ENCODE measurements at places on chromosomes 16 and 17.
A peak's percentile ranks its signal among the peaks of the same experiment; 100 is the strongest.

GRCh38 chr17:40457369-40457768, 14.1 kb downstream of the IGFBP4 start:
- no peak for DNase-seq

DNA sequence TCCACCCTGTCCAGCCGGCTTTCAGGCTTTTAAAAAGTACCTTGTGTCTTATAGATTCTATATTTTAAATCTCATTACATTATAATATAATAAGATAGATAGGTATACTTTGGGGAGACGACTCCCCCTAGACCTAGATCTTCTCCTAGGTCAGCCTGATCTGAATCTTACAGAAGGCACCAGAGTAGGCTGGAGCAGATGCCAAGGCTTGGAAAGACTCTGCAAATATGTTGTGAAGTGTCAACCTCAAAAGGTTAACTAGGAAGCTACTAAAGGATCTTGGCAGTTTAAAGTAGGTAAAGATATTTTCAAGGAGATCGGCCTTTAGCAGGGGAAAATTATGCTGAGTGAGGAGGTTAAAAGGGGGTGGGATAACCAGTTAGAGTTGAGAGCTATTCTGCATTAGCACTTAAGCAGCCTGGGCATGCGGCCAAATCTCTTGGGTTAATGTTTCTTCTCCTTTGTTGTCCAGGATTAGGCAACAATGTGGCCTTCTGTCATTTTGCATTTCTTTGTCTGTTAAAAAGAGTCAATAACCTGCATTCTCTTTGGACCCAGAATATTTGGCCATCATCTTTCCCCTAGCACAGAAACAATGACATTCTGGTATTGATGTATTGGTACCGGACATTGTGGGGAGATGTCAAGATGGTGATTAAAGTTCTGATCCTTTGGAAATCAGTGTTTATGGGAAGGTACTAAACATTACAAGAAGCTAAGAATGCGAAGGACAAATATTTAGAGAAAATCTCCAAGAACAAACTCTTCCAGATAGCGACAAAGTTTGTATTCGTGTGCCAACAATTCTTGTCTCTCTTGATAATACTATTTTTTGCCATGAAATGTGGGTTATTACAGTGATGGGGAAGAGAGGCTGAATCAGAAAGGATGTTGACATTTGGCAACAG, 51.2 kb upstream of the DHX40 start:
- DNase-seq: peak; percentile 84

DNA sequence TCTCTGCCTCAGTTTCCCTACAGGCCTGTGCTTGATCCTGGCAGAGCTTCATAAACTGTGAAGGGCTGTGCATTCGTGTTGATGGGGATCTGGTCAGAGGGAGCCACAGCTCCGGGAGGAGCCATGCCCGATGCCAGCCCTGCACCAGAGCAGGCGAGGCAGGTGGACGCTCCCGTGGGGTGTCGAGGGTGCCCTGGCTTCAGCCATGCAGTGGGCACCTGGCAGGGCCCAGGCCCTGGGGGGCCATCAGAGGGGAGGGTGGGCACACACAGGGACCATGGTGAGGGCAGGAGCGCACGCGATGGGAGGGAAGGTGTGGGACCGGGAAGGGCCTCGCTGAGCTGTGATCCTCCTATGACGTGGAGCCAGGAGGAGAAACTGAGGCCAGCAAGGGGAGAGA, 22.0 kb downstream of the ZFPM1 start:
- DNase-seq: no peak

- no peak for DNase-seq
Observed at GRCh38 chr17:64254755-64255154, 8.3 kb downstream of the TEX2 start.

GRCh38 chr16:53922807-53923571, 219.0 kb downstream of the FTO start:
- DNase-seq: no peak

DNA sequence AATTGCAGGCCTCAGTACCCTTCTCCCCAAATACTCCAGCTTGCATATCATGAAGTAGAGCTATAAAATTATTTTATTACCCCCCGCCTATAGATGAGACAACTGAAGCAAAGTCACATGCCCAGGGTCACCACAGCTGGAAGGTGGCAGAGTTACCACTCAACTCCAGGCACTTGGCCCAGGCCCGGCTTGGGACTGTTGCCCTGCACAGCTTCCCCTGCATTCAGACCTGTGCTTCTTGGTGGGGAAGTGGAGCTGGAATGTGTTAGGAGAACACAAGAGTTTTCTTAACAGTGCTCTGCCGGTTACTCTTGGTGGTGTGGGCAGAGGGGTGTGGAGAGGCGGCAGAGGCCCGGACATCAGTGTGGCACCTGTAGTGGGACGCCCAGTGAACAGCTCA, 149.3 kb downstream of the SOCS1 start:
- DNase-seq: no peak

DNA sequence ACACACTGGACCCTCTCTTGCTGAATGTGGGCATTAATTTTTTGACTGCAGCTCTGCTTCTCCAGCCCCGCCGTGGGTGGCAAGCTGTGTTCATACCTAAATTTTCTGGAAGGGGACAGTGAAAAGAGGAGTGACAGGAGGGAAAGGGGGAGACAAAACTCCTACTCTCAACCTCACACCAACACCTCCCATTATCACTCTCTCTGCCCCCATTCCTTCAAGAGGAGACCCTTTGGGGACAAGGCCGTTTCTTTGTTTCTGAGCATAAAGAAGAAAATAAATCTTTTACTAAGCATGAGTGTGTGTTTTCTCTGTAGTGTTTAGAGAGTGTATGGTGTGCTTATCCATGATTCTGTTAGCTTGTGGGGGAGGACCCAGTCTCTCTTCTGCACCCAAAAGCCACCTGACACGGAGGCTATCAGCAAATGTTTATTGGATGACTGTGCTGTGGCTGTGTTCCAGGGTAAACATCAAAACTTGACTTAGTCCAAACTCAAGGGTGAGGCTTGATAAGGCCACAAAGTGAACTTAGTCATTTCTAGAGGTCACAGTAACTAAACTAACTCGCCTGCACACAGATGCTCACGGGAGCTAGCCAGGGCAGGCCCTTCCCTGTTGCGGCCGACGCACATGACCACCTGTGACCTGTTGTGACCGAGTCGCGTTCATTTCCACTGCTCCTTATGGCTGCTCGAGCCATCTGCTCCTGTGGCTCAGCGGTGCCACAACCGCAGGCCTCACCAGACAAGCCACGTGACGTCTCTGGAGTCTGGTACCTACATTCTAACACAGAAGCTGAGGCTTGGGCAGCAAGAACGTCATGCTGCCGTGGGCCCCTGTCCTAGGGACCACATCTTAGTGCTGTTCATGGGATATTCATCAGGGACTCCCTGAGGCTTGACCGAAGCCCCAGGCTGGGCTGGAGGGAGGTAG, 9.8 kb upstream of the MED11 start:
- DNase-seq: no peak

GRCh38 chr17:38906460-38907228, 18.8 kb upstream of the LASP1NB start:
- no peak for DNase-seq

DNA sequence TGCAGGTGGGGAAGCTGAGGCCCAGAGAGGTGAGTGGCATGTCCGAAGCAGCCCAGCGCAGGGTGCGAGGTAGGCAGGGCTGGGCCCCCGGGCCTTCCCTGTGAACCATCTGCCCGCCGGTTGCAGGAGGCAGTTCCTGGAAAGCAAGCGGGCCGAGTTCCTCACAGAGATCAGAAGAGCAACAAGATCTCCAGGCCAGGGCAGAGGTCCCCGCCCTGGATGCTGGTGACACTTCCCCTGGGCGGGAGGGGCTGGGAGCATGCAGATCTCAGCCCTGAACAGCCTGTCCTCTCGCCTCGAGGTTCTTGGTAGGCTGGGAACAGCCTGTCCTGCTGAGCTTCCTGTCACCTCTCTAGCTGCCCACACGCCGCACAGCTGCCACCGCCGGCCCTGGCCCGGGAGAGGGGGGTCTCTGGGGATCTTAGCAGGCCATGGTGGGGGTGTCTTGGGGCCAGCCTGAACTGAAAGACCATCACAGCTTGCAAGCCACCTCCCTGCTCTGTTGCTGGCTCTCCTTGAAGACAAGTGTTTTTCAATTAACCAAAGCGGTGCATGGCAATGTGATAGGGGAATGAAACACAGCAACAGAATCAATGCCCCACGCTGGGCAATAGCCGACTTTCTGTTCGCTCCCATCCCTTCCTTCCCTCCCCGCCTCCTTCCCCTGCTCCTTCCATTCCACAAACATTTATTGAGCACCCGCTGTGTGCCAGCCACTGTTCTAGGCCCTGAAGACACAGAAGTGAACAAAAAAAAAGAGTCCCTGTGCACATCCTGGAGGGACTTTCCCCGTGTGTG, 31.7 kb downstream of the SOCS1 start:
- no peak for DNase-seq

GRCh38 chr16:69563605-69564580, 1.9 kb upstream of the NFAT5 start:
- DNase-seq: no peak

- no peak for DNase-seq
Observed at GRCh38 chr17:14904386-14904785, 360.7 kb downstream of the PMP22 start.

GRCh38 chr17:7579834-7580603, 581 bp downstream of the CD68 start:
- no peak for DNase-seq

- DNase-seq: no peak
Observed at GRCh38 chr17:66964930-66965800, 658 bp downstream of the CACNG4 start.

DNA sequence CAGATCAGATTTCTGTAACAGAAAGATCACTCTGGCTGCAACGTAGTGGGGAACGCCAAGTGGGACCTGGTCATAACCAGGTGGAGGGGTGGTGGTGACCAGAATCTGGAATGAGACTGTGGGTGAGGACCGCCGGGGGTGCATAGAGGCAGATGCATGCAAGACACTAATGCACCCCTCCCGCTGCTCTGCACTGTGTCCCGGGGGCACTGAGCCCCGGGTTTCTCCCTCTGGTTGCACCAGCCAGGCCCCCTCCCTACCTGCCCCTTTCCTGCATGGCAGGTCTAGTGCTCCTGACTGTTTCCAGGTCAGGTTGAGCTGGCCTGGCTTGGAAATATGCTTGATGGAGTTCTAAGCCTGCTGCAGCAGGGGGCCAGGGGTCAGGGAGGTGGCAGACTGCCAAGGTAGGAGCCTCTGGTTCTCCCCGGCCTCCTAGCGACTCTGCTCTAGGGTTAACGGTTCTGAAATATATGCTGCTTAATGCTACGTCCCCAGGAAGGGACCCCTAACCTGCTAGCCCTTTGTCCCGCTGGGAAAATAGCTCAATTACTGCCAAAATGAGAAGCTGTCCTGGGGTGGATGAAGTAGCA, 94.3 kb downstream of the SDK2 start:
- DNase-seq: no peak

DNA sequence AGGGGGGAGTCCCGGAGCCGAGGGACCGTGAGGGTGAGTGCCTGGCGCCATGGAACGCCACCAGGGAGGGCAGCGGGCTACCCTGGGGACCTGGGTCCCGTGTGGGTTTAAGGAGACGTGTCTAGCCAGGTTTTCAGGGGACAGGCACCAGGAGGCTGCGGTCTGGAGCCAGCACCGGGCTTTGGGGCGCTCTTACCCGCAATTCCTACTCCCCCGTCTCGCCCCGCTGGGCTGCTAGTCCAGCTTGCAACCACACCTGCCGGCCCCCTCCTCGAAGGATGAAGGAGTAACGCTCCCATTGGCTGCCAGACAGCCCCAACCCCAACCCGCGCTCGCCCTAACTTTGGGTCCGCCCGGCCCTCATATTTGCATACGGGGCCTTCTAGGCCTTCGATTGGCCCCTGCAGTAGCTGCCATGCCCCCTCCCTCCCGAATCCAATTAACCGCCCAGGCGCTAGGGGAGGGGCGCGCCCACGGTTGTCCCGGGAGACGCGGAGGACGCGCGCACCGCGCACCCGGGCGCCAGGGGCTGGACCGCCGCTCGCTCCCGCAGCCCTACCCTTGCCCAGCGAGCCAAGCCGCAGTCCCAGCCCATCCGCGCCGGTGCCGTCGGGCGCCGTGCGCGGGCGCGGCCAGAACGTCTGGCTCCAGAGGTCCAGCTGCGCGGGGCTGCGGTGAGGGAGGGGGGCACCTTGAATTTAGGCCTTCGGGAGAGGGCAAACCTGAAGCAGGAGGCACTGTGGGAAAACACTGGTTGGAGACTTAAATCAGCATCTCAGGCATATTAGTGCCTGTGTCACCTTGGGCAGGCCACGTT, at the start of gene TTLL6:
Gene TTLL6, minus strand, starts transcription at position 456 of the 817 bp plus-strand sequence. Its CDS starts 157 bp downstream, at position 299.
- DNase-seq: peak; percentile 93

DNA sequence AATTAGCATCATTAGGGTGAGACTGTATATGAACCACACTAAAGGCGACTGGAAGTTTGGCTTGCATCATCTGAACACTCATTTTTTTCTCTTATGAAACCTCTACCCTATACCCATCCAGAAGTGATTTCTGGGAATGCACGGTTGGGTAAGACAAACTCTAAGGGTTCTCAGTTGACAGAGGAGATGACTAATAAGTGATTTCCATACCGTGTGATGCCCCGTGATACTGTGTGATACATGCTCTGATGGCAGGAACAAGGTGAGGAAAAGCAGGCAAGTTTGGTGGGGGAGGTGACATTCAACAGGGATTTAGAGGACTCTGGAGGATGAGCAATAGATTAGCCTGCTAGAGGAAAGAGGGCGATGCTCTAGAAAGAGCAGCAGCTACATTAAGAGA, 156.4 kb upstream of the CCL2 start:
- DNase-seq: no peak

DNA sequence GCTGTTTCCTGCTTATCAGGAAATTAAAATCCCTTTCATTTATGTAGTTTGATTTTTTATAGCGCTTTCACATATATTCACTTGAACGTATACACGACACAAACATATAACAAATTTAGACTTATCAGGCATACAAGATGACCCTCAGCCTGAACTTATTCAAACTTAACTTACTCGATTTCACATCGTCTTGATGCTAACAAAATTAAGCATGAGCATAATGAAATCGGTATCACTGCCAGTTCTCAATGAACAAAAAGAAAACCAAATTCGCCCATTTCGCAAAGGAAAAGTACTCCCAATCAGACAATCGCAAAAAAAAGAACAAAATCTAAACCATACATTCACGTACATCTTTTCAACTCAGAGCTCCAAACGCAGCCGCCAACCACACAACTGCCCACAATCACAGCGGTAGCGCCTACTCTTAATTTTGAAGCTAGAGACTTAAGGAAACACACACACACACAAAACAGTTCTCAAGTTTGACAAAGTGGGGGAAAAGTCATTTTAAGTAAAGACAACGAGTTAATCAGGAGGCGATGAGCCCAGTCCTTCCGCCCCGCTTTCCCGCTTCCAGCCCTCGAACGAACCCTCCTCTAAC, 1.1 kb downstream of the GJC1 start:
- no peak for DNase-seq

- no peak for DNase-seq
Observed at GRCh38 chr17:77837917-77838316, 120.6 kb upstream of the TNRC6C start.

GRCh38 chr17:19003543-19004420, 782 bp downstream of the FAM83G start:
- DNase-seq: no peak

DNA sequence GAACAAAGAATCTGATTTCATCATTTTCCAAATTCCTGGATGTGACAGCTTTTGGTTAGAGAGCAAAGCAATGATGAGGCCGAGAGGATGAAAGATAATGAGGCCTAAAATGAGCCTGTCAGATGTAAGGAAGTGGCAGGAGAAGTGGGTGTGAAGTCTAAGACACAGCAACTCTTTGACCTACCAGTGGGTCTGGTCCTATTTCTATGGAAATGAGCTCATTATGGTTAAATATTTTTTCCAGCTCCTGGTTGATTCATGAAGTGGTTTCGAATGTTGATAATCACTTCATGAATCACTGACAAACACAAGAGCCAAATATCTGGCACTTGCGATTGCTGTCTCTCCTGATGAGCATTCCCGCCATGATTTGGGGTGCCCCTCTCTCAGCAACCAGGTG, 273.3 kb upstream of the CDH5 start:
- DNase-seq: no peak

- no peak for DNase-seq
Observed at GRCh38 chr16:9518051-9518450, 426.6 kb downstream of the HAPSTR1 start.
